ENCODE measurements at places on chromosomes 2 and 18.

DNA sequence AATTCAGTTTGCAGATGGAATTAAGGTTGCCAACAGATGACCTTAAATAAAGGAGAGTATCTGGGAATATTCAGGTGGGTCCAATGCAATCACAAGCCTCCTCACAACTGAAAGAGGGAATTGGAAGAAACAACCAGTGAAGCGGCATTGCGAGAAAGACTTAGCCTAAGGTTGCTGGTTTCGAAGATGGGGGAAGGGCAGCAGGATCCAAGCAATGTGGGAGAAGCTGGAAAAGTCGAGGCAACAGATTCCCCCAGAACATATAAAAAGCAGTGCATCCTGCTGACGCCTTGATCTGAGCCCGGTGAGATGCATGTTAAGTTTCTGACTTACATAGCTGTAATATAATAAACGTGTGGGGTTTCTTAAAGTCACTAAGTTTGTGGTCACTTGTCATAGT, 162.5 kb downstream of the NDUFA10 start:
- no peak for DNase-seq

GRCh38 chr18:7590826-7591560, 23.9 kb downstream of the PTPRM start:
- DNase-seq = no peak

DNA sequence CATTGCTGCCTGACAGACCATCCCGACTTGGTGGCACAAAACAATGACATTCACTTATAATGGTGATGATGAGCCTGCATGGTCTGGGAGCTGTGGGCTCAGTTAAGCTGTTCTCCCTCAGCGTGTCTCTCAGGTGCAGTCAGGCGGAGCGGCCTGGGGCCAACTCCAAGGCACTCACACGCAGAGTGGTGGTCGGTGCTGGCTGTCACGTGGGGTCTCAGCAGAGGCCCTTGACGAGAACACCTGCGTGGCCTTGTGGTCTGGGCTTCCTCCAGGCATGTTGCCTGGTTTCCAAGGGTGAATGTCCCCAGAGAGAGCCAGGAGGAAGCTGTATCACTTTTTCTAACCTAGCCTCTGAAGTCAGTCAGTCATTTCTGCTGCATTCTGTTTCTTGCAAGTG, 29.8 kb downstream of the ARMC9 start:
- no peak for DNase-seq

- DNase-seq = no peak
These were observed 155.3 kb upstream of the SIX3 start for GRCh38 chr2:44786045-44786816.

DNA sequence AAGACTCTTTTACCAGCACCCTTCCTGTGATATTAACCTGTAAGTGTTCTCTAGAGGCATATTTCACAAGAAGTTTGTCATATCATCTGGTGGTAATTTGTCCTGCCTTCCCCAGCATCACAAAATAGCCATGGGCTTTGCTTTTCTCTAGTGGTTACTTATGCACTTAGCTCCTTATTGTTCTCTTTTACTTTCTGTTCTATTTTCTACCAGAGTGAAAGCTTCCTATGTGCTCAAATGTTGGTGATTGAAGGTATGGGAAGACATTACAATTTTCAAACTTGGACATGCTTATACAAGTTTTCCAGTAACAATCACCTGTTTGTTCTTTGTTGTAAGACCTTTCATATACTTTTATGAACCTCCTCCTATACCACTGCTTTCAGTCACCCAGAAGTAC, 87.0 kb upstream of the KCNH7 start:
- DNase-seq = no peak

DNA sequence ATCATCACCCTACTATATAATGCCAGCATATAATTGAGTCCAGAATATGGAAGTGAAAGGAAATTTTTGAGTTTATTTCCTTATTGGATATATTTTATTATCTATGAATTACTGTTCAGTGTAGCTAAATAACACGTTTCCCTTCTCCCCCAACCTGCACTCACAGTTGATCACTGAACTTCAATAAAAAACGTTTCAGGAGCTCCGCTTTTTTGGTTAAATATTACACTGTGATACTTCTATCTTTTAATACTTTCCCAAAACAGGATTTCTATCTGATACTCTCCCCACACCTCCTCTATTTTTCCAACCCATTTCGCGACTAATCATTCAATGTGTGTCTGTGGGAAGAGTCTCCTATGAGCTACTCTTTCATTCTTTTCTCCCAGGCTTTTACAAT, 7.2 kb downstream of the VSNL1 start:
- no peak for DNase-seq

DNA sequence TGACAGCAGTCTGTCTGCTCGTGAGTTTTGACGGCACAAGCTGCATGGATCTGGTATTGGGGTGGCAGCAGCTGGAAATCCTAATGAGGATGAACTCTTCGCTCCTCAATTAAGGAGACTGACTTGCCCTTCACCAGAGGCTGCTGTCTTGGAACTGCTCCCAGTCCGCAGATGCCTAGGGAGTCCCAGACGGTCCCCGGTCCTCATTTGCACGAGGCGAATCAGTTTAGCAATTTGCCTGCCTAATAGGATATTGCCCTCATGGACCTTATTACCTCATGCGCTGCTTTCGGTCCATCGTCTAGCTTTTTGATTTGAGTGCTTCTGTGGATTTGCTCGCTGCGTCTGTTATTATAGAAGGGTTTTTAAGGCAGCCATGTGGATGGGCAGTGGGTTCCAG, 40.6 kb downstream of the ASAP2 start:
- no peak for DNase-seq

DNA sequence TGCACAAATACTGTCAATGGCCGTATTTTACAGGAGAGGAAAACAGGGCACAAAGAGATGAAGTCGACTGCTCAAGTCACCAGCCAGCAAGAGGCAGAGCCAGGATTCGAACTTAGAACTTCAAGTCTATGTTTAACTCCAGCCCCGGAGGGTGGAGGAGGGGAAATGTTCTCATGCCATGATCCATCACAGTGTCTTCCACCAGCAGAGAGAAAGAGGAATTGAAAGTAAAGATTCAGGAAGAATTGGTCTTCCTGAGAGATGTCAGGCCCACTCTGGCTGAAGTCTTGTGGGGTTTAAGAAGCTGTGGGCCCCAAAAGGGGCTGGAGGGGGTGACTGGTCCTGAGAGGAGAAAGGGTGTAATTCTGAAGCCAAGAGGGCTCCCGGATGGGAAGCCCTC, 260.0 kb downstream of the TNS1 start:
- no peak for DNase-seq

- DNase-seq = no peak
These were observed 570.5 kb downstream of the TDRD15 start for GRCh38 chr2:21694079-21694878.

- DNase-seq = no peak
These were observed 52.4 kb downstream of the LPIN1 start for GRCh38 chr2:11798701-11799435.

GRCh38 chr2:162074632-162074895, 549 bp upstream of the DPP4 start:
- DNase-seq = no peak

DNA sequence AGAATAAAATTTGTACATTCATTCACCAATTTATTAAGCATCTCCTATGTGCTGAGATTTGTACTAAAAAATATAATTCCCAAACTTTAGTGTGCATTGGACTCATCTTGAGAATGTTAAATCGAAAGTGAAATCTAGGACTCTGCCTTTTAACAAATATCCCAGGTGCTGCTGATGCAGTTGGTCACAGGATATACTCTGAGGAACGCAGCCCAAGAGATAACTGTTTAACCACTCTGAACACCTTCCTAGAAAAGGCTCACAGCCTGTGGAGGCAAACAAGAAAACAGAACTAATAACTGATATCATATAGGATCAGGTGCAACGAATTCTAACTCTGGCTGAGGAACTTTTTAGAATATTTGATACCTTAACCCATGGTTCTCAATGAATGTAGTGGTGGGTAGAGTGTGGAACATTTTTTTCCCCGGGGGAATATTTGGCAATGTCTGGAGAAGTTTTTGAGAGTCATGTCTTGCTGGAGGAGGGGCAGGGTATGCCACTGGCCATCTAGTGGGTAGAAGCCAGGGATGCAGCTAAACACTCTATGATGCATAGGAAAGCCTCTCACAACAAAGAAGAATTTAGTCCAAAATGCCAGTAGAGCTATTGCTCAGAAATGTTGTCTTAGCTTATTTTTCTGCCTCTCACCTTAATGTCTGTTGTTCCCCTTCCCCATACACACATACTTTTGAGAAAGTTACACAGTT, 96.5 kb downstream of the EHBP1 start:
- DNase-seq = no peak

DNA sequence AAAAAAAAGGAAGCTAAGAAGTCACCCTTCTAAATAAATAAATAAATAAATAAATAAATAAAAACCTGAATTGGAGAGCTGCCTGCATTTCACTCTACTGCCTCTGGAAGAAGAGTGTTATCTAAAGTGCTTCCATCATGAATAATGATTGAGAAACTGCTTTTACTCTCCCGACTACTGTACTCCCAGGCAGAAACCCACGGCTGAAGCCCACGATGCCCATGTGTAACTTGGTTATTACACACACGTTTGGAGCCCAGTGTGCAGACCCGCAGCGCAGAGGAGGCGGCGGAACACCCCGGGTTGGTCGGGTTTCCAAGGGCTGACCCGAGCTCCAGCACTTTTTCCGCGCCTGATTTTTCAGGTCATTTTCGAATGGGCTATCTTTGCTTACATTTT, 697 bp upstream of the SPATS2L start:
- no peak for DNase-seq

- DNase-seq = no peak
These were observed 41.4 kb upstream of the ALPP start for GRCh38 chr2:232336981-232337720.

GRCh38 chr2:218329826-218330593, 26.6 kb upstream of the CATIP start:
- DNase-seq = no peak

DNA sequence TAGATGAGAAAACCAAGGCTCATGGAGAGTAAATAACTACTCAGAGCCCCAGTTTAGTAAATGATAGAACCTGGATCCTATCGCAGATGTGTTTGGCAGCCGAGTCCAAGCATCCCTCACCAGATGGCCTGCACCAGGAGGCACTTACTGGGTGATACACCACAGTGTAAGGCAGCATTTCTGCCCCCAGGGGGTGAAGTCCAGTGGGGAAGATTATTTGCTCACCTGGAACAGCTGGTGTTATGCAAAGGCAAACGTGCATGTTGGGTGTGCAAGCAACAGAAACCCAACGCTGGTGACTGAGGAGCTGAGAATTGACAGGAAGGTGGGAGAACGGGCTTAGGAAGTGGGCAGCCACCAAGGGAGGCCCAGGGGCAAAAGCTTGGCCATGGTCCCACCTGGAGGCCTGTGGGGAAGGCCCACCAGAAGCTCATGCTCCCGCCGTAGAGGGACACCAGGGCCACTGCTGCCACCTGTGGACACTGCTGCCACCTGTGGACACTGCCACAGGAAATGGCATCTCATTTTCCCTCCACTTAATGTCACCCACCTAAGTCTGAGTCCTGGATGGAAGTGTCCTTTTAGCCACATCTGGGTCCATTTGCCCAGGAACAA, 100.6 kb downstream of the TFCP2L1 start:
- no peak for DNase-seq

DNA sequence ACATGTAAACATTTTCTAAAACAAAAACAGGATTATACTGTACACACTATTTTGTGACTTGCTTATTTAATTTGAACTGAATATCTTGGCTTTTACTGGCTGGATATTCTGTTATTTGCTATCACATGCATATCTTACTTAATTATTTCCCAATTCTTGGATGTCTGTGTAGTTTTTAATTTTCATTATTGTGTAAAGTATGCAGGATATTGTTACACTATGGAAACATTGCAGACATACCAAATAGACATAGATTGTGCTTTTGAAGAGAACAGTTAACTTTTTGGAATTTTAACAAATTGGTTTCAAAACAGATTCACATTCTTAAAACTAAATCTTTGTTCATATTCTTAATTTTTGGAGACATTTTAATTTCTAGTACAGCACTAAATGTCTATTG, 2.1 kb downstream of the PHOSPHO2 start:
- DNase-seq = no peak

- DNase-seq = no peak
These were observed 716.1 kb downstream of the DCC start for GRCh38 chr18:53056064-53056463.

GRCh38 chr18:72128649-72129048, 415.5 kb downstream of the CBLN2 start:
- DNase-seq = no peak

DNA sequence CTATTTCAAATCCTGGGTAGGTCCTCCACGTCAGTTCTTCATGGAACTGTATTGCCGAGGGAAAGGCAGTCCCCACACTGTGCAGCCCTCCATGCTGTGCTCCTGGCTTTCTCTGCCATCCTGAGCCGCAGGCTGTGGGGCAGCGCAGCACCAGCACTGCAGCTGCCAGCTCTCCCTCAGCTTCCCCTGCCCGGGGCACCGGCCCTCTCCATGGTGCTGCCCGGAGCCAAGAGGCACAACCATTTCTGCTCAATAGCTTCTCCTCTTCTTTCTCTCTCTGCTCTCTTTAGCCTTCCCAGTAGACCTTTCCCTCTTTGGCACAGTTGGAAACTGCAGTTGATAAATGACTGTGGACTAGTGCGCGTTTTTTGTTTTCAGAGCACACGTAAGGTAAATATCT, 12.1 kb downstream of the ANKRD23 start:
- no peak for DNase-seq

DNA sequence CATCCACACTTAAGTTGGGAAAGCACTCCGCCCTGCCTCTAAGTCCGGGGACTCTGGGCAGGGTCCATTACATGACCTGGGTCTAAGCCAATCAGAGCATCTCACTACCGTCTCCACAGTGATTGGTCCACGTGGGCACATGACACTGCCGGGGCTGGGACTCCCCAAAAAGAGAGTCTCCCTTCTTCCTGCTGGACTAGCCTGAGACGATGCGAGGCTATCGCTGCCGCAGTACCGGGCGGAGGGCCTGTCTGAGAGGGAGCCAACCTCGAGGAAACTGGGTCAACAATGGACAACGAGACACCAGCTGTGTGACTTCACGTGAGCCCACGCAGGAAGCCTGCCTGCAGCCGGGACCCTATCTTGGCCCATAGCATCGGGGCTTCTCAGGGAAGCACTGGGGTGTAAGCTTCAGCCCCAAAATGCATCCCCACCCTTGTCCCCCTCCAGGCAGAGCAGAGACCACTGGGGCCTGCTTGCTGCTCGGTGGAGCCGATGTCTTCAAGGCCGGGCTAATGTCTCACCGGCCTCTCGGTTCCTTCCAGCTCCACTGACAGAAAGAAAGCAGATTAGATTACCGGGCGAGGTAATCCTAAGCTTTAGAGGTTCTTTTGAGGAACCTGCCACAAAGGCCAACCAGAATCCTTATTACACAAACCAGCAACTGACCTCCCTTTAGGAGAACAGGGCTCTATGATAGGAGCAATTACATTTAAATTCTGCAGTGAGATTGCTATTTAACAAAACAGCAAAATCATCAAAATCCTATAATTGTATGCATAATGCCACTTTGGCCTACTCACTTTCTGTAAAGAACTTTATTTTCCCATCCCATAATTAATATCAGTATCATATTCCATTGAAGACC, 21.3 kb upstream of the COPS8 start:
- no peak for DNase-seq

GRCh38 chr2:216073773-216074172, 7.8 kb downstream of the PECR start:
- no peak for DNase-seq

All from activated T-helper 1 cell treated with Interleukin-2 at 50 U/mL for 16 hours (primary cell).